ENCODE measurements at places on chromosomes 16 and 17.

GRCh38 chr16:11225677-11226549, 30.1 kb downstream of the SOCS1 start:
- DNase-seq: no peak

DNA sequence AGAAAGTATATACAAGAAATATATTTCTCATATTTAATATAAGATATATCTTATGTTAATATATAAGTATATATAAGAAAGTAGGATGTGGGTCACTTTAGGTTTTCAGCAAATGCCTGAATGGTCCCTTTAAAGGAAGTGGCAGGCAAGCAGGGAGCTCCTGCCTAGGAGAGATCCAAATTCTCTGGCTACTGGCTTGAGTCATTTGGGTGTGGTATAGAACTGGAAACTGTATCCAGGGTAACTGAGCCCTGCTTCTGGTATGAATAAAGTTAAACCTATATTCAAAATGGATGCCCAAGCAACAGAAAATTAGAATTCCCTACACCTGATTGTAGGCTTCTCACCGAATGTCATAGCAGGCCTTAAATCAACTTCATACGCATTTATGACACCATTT, 144.4 kb downstream of the ZNF18 start:
- DNase-seq: no peak

DNA sequence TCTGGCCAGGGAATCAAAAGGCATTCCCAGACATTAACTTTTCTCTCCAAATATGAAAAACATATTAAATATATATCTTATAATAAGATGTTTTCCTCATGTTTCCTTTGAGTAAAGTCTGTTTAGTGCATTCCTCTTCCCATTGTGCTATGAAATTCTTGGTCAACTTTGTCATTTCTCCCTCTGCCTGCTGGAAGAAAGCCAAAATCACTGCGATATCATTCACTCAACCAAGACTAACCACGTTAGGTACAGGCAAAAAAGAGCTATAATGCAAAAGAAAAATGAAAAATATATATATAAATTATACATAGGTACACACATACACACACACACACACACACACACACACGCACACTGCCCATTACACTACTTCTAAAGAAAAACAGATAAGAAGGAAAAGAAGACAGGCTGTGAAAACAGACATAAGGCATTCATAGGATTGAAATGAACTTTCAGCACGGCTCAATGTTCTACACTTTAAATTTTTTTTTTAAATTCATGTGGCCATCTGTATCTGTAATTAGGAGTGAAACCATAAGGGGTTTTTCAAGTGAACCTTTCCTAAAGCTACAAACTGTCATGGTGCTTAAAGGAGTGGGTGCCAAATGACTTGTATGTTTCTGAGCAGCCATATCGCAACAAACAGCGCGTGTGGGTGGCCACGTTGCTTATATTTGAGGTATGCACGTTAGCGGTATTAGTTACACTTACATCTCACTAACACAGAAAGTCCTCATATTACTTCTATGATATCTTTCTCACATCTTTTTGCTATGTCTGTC, 71.6 kb upstream of the PSMD7 start:
- no peak for DNase-seq

DNA sequence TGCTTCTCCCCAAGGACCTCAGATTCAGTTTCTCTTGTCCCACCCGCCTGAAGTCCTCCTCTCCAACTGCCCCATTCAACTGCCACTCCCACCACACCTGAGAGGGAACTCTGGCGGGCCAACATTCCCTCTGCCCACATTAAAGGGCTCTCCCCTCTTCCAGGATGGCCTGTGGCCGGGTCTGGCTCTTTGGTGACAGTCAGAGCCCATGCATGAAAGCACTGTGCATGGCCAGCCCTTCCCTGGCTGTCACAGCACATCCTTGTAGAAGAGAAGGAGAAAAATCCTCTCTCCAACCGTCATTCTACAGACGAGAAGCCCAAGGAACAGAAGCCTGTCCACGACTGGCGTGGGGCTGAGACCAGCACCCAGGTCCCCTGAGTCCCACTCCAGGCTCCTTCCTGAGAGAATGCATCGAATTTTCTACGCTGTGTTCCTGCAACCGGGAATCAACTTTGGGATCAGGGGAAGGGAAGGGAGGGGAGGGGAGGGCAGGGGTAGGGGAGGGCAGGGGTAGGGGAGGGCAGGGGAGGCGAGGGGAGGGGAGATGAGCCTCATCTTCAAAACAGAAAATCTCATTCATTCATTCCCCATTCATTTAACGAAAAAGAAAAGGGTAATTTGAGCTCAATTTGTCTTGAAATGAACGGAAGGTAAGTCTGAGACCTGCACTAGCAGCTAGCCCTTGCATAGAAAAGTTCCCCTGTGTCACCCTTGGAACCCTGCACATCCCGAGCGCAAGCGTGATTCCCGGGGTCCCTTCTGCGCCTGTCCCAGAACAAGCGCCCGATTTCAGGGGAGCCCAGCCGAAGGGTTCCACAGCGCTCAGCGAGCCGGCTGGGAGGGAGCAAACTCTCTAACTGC, at the start of gene ABCC12:
Gene ABCC12, minus strand, starts transcription at position 68 of the 864 bp plus-strand sequence. CDS start 9,569 bp downstream, outside the sequence.
- no peak for DNase-seq

GRCh38 chr17:48231995-48232959, 124.7 kb downstream of the SNX11 start:
- no peak for DNase-seq

DNA sequence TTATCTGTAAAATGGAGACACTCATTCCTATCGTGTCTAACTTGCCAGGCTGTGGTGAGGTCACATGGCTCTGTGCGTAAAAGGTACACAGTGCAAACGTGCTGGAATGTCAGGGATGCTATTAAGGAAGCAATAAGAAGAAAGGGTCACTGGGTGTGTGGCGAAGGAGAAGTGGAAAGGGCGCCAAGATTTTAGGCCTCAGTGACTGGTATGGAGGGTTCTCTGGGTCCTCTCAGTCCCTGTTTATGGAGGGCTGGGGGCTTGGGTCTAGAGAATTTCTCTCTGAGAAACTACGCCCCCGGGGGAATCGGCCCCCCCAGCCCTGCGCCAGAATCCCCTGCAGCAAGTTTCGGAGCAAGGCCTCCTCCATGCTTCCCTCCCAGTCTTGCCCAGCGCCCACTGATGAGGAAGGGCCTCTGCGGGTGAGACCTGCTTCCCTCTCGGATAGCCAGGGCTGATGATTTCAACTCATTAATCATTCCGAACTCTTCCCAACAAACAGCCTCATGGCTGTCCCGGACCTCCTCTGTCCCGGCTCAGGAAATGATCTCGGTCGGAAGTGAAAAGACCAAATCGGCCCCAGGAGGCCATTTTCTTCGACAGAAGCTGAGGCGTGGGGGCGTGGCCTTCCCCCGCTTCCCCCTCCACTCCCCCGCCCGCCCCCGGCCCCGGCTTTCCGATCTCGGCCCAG, 1.2 kb upstream of the HEXIM1 start:
- no peak for DNase-seq

- no peak for DNase-seq
Measured at GRCh38 chr16:3252967-3253366, 3.5 kb downstream of the MEFV start.

- DNase-seq: no peak
Measured at GRCh38 chr17:51463353-51463752, 203.0 kb downstream of the UTP18 start.

- DNase-seq: no peak
Measured at GRCh38 chr17:15464231-15464985, 3.0 kb downstream of the CDRT4 start.

GRCh38 chr16:73049511-73049910, 1.6 kb upstream of the ZFHX3 start:
- no peak for DNase-seq

DNA sequence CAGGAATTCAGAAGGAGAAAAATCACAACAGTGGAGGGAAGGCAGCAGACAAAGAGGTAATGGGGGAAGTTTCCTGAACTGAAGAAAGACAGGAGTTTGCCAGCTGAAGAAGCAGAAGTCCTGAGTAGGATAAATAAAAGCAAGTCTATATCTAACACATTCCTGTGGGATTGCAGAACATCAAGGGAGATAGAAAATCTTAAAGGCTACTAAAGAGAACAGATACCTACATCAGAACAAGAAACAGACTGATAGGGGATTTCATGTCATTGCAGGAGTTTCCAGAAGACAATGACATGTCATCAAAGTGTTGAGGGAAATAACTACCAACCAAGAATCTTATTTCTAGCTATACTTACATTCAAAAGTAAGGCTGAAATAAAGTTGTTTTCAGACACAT, 21.3 kb upstream of the CRYBA1 start:
- DNase-seq: no peak

DNA sequence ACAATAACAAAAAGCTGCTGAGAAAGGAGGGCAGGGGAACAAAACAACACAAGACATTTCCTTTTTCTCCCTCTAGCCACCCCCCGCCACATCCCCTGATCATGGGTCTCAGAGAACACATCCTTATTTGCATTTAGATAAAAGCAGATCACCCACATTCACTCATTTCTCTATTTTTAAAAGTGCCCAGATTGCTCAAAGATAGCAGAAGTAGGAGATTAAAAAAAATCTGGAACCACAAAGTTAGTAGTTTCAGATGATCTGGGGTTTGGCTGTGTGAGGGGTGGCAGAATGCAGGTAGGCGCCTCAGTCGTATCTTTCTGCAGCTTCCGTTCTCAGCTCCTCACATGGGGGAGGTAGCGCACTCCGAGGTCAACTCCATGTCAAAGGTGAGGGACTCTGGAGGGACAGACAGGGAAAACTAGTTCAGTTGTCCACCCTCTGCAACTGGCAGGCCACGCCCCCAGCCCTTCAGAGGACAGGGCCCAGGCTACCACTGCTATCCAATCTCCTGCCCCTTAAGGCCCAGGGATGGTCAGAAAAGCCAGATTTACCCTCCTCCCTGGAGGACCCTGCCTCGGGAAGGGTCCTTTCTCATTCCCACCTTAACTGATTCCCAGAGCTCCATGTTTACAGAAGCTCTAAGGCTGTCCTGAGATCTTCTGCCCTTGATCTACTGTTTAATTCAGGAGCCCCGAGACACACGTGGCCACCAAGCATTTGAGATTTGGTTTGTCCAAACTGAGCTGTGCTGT, 27.3 kb downstream of the STAT5A start:
- no peak for DNase-seq

DNA sequence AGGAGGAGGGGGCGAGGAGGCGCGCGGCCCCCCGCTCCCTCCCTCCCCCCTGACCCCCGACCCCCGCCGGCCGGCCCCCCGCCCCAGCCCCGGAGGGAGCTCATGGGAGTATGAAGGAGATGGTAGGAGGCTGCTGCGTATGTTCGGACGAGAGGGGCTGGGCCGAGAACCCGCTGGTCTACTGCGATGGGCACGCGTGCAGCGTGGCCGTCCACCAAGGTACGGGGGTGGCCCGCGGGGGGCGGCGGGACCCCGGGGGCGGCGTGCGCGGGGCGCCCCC, 390 bp downstream of the MLLT6 start:
- peak; percentile 86 for DNase-seq

- DNase-seq: no peak
Measured at GRCh38 chr17:76553178-76553908, 13.5 kb downstream of the PRCD start.

GRCh38 chr17:79201119-79201518, 126.5 kb downstream of the ENGASE start:
- no peak for DNase-seq

- no peak for DNase-seq
Measured at GRCh38 chr16:28826141-28826540, 3.3 kb downstream of the ATXN2L start.

DNA sequence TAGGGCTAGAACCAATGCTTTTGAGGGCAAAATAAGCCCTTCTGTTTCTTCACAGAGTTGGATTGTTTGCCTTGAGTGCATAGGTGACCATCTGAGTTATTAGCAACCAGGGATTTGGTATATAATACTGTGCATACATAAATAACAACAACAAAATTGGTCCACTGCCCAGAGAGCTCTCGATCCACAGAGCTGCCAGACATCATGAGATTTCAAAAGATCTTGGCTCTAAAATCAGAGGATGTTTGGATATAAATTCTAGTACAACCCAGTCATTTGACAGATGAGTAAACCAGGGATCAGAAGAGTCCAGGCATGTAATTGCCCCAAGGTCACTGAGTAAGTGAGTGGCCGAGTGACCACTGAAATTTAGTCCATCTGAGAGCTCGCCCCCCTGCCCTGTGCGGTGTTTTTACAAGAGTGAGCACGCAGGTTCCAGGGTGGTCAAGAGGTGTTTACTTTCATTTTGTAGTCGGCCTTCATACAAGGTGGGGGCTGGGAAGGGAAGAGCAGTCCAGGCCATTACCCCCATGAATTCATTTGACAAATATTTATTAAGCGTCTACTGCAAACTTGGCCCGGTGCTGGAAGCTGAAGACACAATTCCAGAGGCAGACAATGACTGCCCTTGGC, 1.8 kb upstream of the MT2A start:
- DNase-seq: no peak

GRCh38 chr17:36463916-36464764, 22.3 kb upstream of the ZNHIT3 start:
- DNase-seq: peak; percentile 73

GRCh38 chr17:61614219-61614618, 23.2 kb upstream of the NACA2 start:
- no peak for DNase-seq

DNA sequence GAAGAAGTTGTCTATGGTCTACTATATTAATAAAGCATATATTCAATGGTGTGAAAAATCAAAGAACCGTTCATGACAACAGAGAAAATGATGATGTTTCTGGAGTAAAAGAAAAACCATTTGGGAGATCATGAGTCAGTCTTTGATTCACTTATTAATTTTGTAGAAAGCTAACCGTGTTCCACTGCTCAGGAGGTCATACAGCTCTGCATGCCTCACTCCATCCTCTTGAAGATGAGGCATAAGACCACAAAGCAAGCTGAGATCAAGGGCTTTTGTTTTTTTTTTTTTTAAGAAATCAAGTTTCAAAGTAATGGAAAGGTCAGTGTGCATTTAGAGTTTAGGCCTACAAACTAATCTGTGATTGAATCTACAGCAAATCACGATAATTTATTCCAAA, 206.4 kb downstream of the CEP112 start:
- DNase-seq: no peak

GRCh38 chr17:30005709-30006320, 64.4 kb downstream of the EFCAB5 start:
- DNase-seq: no peak

DNA sequence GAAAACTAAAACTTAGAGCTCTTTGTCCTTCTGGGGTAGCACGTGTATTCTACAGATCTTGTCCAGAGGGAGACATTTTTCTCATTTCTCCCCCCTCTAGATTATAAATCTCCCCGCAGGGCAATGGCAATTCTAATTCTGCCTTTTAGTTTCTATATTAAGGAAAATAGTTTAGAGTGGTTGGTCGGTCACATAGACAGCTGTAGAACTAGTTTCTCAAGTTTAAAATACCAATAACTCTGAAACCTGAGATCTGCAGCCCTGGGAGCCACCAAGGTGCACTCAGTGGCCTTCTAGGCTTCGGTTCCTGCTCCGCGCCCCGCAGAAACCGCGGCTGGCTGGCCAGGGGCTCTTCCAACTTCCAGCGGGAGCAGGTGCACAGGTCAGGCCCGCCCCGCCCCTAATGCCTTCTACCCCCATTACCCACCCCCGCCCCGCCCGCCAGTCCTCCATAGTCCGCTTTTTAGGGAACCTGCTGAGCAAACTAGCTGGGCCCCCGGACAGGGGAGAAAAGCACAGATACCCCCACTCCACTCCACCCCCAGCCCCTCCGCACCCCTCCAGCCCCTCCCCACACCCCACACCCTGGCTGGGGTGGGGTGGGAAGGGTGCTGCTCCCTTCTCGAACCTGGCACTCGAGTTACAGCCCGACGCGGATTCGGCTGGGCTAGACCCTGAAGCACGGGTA, 431 bp downstream of the SLFN11 start:
- DNase-seq: no peak

- DNase-seq: peak; percentile 71
Measured at GRCh38 chr16:66524601-66525164, 25.2 kb downstream of the TK2 start.

GRCh38 chr17:52294301-52294700, 135.8 kb upstream of the CA10 start:
- no peak for DNase-seq

GRCh38 chr17:59652119-59652518, 32.4 kb downstream of the CLTC start:
- DNase-seq: no peak

Measured in activated CD8-positive, alpha-beta memory T cell treated with anti-CD3 and anti-CD28 coated beads for 24 hours (primary cell).